Omental fat pad (tissue), 4 donors: ENCODE measurements at places on chromosomes 4 and X.

DNA sequence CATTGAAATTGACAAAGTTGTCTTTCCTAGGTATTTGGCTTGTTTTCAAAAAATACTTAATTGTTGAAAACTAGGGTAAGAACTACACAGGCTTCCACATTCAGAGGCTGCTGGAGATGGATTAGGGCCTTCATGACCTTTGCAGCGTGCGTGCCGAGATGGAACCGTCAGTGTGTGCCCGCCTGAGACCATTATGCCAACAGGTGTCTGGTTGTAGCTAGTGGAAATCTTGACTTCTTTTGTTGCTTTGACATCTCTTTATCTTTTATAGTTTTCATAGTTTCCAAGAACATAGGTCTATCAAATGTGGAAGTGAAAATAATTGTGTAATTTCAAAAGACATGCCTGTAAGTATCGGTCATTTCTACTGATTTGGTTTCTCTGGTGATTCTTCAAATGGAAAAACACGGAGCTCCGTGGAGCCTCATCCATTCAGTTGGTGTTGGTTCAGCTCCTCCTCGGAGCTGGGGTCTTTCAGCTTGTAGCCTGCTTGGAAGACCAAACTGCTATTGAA lies 38.9 kb upstream of the CLCN4 start:
- no peak for DNase-seq

- DNase-seq: no peak
Measured at GRCh38 chr4:7129871-7130620, 62.2 kb upstream of the GRPEL1 start.

DNA sequence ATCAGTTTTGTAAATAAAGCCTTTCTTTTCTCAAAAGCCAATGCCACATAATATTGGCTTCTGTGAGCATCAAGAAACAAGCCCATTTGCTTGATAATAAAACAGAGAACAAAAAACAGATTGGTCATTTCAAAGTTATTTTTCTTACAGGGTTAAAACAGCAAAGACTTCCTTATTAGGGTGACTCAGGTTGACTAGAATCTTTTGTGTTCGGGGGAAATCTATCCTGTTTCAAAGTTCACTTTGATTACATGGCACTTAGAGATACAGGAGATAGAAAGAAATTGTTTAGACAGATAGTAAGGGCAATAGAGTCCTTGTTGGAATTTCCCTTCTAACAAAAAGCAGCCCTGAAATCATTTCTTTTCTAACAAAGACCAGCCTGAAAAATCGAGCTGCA lies 170.0 kb upstream of the GLRA2 start:
- no peak for DNase-seq

GRCh38 chr4:41702770-41703169 lies 45.8 kb downstream of the PHOX2B start:
- no peak for DNase-seq

DNA sequence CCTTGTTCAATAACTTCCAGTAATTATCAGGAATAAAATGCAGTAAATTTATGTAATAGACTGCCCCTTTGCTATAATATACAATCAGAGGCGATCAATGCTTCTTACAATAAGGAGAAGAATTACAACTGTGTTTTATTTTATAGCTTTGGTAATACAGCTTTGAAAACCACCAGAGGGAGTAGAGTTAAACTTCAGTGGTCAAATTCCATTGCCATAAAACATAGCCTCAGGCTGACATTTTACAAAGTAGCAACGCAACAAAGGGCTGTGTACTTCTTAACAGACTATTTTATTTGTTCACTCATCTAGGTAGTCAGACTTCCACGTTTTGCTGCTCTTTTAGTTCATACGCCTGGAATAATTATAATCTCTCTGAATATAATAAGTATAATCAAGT lies 58.5 kb downstream of the TEX13C start:
- DNase-seq: no peak

- no peak for DNase-seq
Measured at GRCh38 chr4:42541647-42542046, 115.3 kb downstream of the ATP8A1 start.

- no peak for DNase-seq
Measured at GRCh38 chrX:7841084-7841805, 1.7 kb upstream of the VCX start.

- DNase-seq: no peak
Measured at GRCh38 chr4:159577241-159577640, 474.4 kb downstream of the RAPGEF2 start.

- no peak for DNase-seq
Measured at GRCh38 chr4:184061582-184061981, 156.1 kb downstream of the ENPP6 start.

GRCh38 chr4:32601848-32602247 lies 1881.7 kb downstream of the PCDH7 start:
- DNase-seq: no peak

DNA sequence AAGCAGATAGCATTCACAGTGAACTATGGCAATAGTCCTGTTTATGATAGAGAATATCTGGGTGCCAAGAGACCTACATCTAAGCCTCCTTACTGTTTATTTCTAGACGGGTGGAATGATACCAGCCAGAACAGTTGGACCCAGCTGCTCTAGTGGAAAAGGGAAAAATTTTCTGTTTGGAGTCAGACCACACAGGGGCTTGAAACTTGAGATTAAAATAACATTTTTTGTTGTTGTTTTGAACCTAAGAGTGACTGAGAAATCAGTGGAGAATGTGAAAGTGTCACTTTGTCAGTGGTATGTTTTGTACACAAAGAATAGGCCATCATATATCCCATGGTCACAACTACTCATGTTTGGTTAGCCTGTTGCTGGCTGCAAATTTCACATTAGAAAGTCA lies 105.7 kb downstream of the AGTR2 start:
- DNase-seq: no peak

GRCh38 chrX:10507181-10507580 lies 113.2 kb downstream of the MID1 start:
- no peak for DNase-seq

DNA sequence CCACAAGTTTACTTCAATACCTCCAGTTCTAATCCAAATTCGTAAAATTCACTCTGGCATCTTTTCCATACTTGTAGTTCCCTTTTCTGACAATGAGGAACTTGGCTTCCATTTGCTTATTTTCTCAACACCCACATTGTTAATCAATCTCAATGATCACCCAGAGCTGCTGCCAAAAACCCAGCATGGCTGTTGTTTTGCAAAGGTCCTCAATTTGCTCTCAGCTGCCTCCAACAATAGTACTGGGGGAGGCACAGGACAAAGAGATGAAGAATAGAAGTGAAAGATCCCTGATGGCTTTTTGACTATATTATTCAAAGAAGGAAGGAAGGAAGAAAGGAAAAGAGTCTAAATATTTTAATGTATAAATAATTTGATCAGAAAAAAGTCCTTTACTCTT lies 847.8 kb downstream of the RAPGEF2 start:
- no peak for DNase-seq

DNA sequence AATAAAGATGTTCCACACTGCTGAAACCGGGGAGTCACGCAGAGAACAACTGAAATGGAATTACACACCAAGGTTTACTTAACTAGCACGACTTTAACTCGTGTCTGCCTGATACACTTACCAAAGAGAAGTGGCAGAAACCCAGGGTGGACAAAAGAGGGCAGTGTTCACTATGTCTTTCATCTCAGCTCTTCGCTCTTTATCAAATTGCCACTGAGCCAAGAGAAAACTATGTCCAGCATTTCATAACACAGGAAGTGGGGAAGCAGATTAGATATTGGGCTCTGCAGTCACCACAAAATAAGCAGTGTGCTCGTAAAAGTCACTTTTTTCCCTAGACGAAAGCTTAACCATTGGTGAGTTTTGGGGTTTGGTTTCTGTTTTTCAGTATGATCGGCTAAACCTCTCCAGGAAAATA lies 155.7 kb downstream of the CHIC2 start:
- no peak for DNase-seq

DNA sequence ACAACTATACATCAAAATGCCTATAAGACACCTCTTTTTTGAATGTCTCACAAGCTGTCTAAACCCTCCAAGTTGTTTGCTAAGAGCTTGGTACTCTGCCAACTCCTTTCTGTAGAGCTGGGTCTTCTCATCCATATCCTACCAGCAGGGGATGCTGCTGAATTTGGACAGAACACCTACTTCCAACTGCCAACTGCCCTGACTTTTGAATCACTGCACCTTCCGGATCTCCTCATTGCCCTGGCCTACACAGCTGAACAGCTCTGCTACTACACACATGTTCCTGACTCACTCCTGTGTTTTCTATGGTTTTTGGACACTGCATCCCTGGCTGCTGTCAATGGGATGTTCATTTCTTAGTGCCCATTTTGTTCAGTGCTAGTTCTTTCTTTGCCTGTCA lies 18.7 kb downstream of the FAM184B start:
- DNase-seq: no peak

DNA sequence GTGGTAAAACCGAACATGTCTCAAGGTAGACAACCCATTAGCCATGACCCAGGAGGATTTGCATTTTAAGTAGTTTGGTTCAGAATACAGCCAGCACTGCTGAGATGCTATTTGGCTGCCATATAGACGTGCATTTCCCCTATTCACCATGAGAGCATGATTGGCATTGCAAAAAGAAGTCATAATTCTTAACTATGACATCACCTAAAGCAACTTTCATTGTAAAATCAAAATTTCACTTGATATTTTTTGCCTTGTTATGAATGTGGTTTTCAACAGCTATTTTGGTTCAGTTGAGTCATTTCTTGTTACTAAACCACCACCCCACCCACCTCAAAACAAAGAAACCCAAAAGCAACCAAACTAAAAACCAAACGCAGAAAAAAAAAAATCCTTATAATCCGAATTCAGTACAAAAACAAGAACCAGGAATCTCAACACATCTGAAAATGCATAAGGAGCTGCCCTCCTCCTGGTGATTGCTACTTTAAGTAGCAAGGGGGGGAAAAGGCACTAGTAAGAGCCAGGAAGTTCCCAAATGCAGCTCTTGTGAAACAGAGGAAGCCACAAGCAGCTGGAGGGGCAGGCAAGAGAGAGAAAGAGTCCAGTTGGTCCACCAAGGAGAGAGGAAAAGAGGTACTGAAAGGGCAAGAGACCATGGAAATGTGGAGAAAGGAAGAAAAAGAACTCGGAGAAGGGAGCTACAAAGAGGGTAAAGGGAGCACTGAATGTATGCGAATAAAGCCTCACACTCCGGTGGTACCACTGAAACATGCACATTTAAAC lies 3.1 kb downstream of the SLITRK4 start:
- DNase-seq: no peak

GRCh38 chr4:150050566-150050965 lies 27.7 kb upstream of the DCLK2 start:
- DNase-seq: no peak

- DNase-seq: no peak
Measured at GRCh38 chrX:64975989-64976672, at the start of gene ZC4H2. Gene ZC4H2 (minus strand): TSS chrX:64976450. CDS start chrX:64976377, 73 bp downstream.

GRCh38 chr4:153223427-153223801 lies 19.2 kb downstream of the TRIM2 start:
- no peak for DNase-seq

GRCh38 chr4:102522031-102522440 lies 20.9 kb downstream of the NFKB1 start:
- DNase-seq: no peak

- no peak for DNase-seq
Measured at GRCh38 chr4:87707279-87707918, 57.3 kb downstream of the DMP1 start.

DNA sequence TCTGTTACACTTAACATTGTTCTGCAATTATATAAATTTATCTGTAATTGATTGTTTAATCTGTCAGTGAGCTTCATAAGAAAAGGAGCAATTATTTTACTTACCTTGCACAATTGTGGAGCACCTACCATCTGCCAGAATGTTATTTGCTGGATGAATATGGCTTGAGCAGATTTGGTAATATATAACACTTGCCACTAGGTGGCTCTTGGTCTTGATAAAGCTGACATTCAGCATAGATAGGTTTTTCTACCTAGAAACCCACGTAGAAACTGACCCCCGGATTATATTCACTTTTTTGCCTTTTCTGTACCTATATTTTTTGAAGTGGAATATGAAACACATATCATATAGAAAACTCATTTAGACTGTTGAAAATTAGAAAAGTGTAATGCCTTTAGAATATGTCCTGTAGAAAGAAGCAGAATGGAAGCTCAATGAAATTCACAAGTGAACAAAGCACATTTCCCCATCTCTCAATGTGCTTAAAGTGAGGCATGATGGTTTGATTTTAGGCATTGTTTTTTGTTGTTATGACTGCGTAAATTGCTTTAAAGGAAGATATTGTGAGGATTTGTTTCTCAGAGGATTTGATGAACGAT lies 9.5 kb downstream of the RBPJ start:
- no peak for DNase-seq

GRCh38 chr4:2500547-2500946 lies 31.6 kb downstream of the RNF4 start:
- DNase-seq: no peak

GRCh38 chrX:148513661-148514060 lies 13.2 kb downstream of the AFF2 start:
- DNase-seq: no peak

DNA sequence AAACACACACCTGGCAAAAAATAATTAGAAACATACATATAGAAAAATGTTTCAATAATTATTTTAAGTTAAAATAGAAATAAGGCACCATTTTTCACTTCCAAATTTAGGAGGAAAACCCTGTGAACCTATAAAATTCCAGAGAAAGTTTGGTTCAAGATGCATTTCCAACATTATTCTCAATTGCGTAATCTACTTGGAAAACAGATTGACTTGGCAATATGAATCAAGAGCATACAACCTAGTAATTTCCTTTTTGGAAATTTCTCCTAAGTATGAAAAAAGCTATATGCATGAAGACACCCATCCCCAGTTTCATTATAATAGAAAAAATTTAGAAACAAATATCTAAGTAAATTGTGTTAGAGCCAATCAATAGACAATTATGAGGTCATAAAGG lies 242.9 kb downstream of the IQCM start:
- DNase-seq: no peak

GRCh38 chr4:11326021-11326420 lies 102.7 kb downstream of the HS3ST1 start:
- DNase-seq: no peak

- DNase-seq: no peak
Measured at GRCh38 chr4:15145709-15146108, 143.4 kb downstream of the CPEB2 start.

DNA sequence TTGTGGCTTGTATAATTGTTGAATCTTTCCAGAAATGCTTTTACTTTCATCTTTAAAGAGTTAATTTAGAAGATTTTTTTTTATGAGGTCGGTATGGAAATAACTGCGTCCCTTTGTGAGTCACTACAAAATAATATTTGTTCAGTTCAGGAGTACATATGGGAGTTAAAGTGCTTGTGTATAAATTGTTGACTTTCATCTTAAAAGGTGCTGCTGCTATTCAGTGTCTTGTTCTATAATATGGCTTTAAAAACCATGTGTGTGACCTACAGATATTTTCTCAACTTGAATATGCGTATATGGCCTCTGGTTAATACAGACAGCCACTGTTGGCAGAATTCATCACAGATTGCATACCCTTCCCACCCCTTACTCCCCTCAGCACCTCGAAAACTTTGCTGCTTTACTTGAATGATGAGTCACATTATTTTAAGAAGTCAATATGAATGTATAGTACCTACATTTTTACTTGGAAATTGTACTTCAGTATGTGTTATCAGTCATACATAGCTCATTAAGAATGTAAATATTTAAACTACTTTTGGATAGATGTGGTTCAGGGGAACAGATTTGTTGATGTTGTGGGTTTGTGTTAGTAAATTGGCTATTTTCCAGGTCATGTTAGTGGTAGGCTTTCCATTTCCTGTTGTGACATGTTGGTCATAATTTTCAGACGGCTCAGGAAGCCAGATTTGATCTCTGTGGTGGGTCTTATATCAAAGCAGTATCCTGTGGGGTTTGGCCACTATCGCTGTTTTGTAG lies 1.5 kb downstream of the CLCN3 start:
- no peak for DNase-seq

GRCh38 chr4:24519649-24520048 lies 64.7 kb downstream of the DHX15 start:
- no peak for DNase-seq
